ENCODE measurements at places on chromosomes 6 and 20.

GRCh38 chr6:146543211-146543939 lies at the start of gene RAB32:
TSS of gene RAB32 (plus strand) at chr6:146543833. CDS start at chr6:146543872, 39 bp downstream.
- DNase-seq: peak; percentile 67

DNA sequence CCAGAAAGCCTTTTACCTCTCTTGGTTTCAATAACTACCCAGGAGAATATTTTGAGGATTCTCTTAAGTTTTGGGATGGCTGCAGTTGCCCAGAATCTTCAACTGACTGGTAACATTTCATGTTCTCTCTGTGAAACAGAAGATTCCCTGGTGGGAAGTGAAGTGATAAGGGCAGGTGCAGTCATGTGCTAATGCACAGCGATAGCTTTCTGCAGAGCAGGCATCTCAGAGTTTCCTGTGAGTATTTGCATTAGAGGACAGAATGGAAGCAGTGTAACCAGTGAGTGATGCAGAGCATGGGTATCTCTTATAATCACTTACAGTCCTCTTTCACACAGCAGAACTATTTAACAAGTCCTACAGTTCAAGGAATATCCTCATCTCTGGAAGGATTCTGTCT lies 76.1 kb downstream of the HCRTR2 start:
- DNase-seq: no peak

DNA sequence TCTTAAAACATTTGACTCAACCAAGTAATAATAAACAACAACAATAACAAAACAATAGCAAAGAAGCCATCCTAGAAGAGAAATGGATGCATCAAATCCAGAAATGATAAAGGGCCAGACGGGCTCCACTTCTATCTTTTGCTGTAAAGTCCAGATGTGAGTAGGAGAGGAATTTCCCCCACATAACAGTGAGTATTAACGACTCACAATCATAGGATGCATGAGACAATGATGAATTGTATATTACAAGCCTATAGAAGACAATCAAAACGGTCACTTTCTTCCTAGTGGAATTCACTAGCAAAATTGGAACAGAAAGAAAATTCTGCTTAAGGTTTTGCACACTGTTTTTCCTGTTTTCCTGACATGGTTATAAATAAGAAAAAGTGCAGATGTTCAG lies 97.0 kb upstream of the PREP start:
- DNase-seq: no peak

DNA sequence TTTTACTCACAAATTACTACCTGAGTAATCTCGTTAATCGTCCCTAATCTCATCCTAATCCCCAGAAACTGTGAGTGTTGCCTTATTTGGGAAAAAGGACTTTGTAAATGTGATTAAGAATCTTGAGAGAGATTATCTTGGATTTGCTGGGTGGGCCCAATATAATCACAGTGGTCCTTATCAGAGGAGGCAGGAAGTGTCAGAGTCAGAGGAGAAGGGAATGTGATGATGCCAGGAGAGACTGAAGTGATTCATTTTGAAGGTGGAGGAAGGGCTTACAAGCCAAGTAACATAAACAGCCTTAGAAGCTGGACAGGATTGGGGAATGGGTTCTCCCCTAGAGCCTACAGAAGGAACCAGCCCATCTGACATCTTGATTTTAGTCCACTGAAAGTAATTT lies 16.7 kb downstream of the RPP21 start:
- no peak for DNase-seq

GRCh38 chr6:83870649-83871048 lies 11.2 kb downstream of the CYB5R4 start:
- no peak for DNase-seq

All from left renal cortex interstitium (tissue), 4 donors.